ENCODE measurements at places on chromosomes 7 and 10.

DNA sequence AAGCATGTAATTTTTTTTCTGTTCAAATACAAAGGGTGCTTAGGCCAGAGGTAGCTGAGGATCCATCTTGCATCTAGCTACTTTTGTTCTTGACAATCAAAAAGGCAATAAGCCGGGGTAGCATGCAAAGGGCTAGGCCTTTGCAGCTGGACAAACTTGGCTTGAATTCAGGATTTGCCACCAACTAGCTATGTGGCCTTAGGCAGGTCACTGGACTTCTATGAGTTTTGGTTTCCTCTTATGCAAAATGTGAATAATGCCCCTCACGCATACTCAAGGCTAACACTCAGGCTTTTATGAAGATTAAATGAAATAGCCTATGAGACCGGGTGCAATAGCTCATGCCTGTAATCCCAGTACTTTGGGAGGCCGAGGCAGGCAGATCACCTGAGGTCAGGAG is 19.3 kb downstream of the GFRA1 start:
- no peak for DNase-seq

GRCh38 chr10:114412907-114413797 is 8.8 kb upstream of the AFAP1L2 start:
- DNase-seq = no peak

DNA sequence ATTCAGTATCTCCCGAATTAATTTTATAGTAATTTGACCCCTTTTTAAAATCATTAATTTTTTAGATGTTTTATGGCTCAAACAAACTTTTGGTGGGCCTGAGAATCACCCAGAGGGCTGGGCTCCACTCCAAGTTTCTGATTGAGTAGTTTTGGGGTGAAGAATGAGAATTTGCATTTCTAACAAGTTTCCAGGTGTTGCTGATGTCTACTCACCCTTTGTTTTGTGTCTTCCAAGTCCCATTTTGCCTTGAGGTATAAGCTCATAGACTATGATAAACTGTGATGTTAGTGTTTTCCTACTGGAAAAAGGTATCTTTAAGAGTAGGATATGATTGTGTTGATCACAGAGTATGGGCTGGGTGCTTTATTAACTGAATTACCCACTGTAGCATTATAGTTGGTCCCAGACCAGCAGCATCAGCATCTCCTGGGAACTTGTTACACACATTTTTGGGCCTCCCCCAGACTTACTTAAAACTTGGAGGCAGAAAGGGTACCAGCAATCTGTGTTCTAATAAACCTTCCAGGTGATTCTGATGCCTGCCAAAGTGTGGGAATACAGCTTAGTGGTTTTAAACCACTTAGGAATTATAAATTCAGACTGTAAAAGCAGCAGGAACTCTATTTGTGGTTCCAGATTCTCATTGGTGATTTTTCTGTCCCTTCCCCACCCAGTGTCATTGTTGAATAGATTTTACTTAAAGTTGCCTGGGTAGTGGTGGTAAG is 19.1 kb downstream of the ZNRF2 start:
- DNase-seq = no peak

- no peak for DNase-seq
Measured at GRCh38 chr7:121954803-121955202, 81.8 kb downstream of the PTPRZ1 start.

GRCh38 chr10:81838950-81839349 is 36.0 kb upstream of the NRG3 start:
- DNase-seq = no peak

DNA sequence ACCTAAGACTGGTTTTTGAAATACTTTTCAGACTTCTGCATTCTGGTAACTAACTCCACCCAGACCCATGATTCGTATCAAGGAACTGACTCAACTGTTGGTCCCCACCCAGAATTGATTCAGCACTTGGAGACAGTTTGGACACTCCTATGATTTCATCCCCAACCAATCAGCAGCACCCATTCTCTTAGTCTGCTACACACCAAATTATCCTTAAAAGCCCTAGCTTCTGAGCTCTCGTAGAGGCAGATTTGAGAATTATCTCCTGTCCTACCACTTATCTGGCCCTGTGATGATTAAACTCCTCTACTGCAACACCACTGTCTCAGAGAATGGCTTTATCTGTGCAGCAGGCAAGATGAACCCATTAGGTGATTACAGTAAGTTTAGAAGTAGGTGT is 7.7 kb upstream of the GSTO1 start:
- no peak for DNase-seq

GRCh38 chr10:117697402-117697801 is 154.9 kb downstream of the EMX2 start:
- DNase-seq = no peak

- DNase-seq = no peak
Measured at GRCh38 chr7:64871761-64872160, 31.3 kb upstream of the ZNF273 start.

GRCh38 chr10:106424054-106424453 is 740.5 kb downstream of the SORCS1 start:
- DNase-seq = no peak

DNA sequence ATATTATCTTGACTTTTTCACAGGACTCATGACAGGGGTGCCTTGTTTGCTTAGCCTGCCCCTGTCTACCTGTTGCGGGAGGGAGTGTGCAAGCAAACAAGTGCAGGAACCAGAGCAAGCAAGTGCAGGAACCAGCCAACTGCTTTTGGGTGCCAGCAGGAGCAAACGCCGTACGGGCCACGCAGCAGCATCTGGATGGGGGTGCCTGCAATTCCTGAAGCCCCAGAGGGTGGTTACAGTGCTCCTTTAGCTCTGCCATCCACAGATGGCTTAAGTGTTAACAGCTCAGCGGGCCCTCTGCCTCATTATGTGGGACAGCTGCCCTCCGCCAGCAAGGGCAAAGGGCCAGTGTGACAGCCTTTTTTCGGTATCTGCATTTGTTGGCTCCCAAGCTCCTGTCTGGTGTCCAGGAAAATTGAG is 83.5 kb downstream of the MICU1 start:
- no peak for DNase-seq

- no peak for DNase-seq
Measured at GRCh38 chr10:52679117-52679516, 93.5 kb downstream of the MBL2 start.

DNA sequence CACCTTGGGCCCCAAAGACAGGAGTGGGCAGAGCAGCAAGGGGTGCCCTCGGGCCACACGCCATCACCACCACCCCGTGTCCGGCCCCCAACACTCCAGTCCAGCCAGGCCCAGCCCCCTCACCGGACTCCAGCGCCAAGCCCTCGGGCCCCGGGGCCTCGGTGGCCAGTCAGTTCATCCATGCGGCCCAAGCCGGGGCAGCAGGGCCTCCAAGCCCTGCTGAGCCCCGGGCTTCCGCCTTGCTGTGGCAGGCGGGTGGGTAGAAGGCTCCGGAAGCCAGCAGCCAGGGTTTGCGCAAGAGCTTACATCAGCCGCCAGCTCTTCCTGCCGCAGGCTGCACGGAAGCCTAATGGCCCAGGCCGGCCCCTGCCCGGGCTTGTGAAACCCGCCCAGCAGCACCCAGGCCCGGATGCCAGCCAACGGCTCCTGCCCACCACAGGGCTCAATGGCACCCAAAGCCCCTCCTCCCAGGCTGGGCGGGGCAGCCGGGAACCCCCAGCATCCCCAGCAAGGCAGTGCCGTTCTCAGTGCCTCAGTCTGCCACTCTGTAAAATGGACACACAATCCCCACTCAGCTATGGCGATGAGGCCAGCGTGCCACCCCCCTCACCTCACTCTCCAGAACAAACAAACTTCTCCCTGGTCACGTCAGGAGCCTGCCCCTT is 26.5 kb downstream of the TNRC18 start:
- DNase-seq = peak; percentile 76

DNA sequence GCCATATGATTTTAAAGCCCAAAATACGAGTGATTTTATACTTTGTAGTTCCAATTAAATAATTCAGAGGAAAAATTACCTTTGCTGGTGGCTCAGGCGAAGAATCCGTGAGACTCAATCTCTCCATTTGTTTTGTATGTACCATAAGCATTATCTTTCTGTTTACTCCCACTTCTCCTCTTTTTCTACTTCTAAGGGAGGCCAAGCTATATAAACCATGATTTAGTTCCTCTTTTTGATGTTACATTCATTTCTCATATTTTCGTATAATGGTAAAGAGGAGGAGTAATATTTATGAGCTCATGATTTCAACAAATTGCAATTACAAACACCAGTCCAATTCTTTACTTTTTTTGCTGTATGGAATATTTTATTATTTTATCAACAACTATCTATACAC is 50.6 kb upstream of the TES start:
- DNase-seq = no peak

DNA sequence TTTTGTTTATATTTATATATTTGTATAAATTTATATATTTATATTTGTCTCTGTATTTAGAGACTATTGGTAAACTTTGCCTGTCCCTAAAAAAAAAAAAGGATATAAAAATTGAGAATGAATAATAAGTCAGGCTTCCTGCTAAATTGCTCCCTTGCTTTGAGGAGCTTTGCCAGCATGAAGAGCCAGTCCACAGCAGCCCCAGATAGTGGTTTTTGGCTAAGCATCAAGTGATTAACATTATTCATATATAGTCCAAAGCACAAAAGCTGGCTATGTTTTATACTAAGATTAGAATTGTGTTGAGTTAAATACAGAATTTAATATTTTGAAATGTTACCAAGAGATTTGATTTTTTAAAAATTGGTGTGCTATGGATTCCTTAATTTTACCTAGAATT is 264.9 kb upstream of the FERD3L start:
- DNase-seq = no peak

- no peak for DNase-seq
Measured at GRCh38 chr7:35454575-35455385, 200.9 kb upstream of the TBX20 start.

- DNase-seq = no peak
Measured at GRCh38 chr7:102457352-102457924, 7.2 kb downstream of the ALKBH4 start.

- DNase-seq = no peak
Measured at GRCh38 chr7:88540012-88540411, 219.5 kb upstream of the ZNF804B start.

GRCh38 chr10:12375076-12375504 is 25.7 kb downstream of the CAMK1D start:
- no peak for DNase-seq

DNA sequence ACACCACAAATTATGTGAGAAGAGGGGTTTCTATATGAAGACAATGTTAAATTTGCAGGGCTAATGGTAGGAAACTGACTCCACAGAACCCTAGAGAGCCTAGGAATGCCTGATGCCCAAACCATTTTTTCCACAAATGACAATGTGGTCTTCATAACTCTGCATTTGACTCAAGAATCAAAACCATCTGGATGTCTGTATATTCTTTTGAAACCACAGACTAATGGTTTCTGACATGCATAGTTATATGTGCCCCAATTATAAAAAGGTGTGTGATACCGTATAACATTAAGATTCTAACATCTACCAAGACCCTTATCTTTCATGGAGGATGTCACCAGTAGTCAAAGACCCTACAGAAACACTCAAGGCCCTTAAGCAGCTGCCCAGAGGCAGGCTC is 20.3 kb downstream of the SEC61G start:
- DNase-seq = no peak

- no peak for DNase-seq
Measured at GRCh38 chr7:84363741-84364140, 169.2 kb upstream of the SEMA3A start.

GRCh38 chr10:61073391-61073790 is 129.4 kb upstream of the RHOBTB1 start:
- DNase-seq = no peak

DNA sequence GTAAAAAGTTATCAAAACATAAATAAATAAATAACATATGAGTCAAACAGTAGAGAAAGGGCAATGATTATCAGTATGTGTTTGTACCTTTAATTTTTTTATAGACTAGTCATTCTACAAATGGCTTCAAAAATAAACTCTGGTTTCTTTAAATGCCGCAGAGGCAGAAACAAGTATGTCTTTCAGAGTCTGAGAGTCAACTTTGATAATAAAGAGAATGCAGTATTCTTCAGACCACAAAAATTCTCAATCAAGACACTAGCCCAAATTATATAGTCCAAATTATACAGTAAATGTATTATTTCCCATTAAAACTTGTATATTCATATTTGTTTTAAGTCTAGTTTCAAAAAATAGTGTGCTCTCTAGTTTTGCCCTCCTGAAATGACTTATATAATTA is 1142.3 kb downstream of the NXPH1 start:
- no peak for DNase-seq

- no peak for DNase-seq
Measured at GRCh38 chr10:85228726-85229125, 900.3 kb downstream of the CCSER2 start.

- no peak for DNase-seq
Measured at GRCh38 chr10:86730227-86730626, 26.2 kb upstream of the BMPR1A start.

DNA sequence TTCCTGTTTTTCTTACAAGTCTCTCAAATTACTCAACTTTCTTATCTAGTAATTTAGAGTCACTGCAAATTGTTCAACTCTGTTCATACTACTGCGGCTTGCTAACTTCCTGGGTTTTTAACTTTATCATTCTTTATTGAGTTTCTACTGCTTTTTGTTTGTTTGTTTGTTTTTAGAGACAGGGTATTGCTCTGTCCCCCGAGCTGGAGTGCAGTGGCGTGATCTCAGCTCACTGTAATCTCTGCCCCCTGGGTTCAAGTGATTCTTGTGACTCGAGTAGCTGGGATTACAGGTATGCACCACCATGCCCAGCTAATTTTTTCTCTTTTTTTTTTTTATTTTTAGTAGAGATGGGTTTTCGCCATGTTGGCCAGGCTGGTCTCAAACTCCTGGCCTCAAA is 182.9 kb downstream of the TSPAN12 start:
- DNase-seq = no peak

- DNase-seq = no peak
Measured at GRCh38 chr7:108464743-108465142, 8.5 kb upstream of the NRCAM start.

GRCh38 chr7:257647-257992 is 32.4 kb upstream of the FOXL3 start:
- no peak for DNase-seq

DNA sequence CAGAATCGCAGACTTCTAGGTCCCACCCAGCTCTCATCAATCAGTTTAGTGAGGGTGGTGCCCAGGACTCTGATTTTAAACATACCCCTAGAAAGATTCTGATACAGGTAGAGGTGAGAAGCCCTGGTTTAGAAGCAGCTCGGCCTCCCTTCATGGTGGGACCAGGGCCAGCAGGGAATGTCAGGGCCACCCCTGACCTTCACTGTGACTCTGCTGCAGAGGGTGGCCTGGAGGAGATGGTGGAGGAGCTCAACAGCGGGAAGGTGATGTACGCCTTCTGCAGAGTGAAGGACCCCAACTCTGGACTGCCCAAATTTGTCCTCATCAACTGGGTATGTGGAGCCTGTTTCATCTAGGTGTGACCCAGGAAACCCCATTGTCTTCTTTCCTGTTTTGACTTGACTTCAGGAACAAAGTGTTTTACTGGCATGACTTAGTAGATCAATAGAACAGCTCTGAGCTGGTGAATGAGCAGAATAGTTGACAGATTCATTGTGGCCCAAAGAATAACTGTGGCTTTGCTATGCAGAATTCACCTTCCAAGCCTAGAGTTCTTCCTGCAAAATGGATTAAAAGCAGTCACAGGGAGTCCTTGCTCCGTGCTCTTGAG is 7.2 kb downstream of the DBNL start:
- DNase-seq = no peak
